ENCODE measurements at places on chromosomes 5 and 9.

DNA sequence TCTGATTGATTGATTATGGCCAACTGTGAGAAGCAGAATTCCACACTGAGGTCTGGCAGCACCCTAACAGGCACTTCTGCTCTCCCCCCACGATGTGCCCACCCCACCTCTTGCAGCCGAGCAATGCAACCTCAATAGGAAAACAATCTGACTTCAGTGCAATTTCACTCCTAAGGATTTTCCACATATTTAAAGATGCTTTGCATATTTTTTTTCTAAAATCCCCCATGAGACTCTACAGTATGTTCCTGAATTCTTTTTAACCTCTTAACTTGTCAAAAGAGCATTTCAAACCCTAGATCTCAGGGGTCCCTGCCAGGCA, 243.1 kb downstream of the AUH start:
- no peak for DNase-seq

DNA sequence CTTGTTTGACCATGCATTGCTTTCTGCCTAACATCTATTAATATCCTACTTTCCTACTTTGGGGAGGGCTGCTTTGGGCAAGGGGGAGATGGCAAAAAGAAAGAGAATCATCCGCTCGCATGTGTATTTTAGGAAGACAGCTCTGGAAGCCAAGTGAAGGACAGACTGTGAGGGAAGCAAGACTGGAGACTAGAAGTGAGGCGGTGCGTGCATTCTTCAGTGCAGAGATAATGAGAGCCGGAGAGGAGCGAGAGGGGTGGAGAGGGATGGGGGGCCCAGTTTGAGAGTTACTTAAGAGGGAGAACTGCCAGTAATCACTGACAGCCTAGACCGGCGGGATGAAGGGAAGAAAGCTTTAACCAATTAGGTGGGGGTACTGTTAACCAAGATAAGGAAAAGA, 151.7 kb upstream of the RAPGEF1 start:
- DNase-seq = no peak

DNA sequence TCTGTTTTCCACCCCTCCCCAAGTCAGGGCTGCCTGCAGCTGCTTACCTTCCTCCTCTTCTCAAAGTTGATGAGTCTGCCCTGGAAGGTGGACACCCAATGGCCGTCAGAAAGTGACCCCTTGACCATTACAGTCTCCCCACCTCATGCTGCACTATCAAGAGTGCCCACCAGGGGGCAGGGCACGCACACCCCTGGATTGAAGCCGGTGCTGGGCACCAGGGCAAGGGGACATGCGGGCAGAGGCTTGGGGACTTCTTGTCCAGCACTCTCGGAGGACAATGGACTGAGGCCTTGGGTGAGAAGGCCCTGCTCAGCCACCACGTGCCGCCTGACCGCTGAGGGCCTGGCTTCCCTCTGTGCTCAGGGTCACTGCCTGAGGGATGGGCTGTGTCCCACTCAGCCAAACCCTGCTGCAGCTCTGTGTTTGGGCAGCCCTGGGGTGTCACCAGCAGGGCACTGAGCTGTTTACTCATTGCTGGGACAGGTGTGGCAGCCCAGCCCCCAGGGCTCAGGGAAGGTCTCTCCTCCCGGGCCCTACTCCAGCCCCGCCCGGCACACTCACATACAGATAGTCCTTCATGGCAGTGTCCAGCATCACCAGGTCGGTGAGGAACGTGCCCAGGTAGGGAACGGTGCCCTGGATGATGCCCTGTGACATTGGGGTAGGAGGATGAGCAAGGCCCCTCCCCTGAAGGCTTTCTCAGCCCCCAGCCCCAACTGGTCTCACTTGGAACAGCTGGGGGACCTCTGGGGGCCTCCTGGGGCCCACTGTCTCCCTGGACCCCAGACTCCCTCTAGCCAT, 17.7 kb downstream of the RALGDS start:
- DNase-seq = peak; percentile 69

GRCh38 chr5:154196955-154197652, 6.6 kb downstream of the GALNT10 start:
- DNase-seq = peak; percentile 93

- peak; percentile 4 for DNase-seq
These were observed 21.6 kb upstream of the PCDHA1 start for GRCh38 chr5:140764177-140764973.

DNA sequence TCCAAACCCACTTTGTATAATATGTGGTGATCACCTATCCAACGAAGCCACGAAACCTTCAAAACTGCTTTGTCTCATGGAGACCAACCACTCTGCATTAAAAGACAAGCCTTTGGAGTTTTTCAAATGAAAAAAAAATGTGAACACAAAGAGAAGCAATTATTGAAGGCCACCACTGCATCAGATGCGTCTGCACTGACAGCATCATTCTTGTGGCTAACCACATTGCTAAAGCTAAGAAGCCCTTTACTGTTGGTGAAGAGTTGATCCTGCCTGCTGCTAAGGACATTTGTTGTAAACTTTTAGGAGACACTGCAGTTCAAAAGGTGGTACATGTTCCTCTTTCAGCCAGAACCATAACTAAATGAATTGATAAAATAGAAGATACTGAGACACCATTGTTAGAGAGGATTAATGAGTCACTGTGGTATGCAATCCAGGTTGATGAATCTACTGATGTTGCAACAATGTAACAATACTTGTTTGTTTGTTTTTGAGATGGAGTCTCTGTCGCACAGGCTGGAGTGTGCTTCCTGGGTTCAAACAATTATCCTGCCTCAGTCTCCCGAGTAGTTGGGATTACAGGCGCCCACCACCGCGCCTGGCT, 45.4 kb downstream of the TAF11L14 start:
- DNase-seq = no peak

DNA sequence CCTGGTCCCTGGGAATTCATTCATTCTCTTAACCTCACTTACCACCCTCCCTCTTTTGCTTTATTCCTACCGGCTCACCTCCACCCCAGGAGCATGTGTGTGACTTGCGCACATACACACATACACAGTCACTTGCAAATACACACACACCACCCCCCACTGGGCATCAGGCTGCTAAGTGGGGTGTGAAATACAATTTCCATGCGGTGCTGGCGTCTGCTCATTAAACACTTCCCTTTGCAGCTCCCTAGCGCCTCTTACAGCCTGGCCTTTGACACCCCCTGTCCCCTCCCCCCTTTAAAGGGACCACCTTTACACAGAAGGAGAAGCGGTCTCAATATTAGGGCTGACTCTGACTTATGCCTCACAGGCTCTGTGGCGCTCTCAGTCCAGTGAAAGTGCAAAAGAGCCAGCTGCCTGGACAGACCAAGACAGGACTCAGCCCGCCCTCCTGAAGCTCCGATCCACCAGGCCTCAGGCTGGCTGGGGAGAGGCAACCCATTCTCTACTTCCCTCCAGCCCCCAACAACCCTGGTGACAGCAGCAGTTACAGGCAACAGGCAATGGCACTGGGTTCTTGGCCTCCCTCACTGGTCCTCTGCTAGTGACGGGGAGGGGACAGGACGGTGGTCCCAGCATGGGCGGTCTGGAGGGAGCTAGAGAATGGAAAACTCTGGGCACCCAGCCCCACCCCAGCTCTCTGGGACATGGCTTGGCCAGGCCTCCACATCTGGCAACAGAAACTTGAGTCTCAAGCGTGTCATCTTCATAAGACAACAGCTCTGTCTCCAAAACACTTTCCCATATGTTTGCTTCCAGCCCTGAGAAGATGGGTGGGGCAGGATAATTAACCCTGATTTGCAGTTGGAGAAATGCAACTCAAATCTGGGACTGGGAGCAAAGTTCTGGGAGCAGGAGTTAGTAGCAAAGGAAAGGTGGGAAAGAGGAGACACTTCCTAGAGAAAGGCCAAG, 12.0 kb downstream of the ENHO start:
- no peak for DNase-seq

DNA sequence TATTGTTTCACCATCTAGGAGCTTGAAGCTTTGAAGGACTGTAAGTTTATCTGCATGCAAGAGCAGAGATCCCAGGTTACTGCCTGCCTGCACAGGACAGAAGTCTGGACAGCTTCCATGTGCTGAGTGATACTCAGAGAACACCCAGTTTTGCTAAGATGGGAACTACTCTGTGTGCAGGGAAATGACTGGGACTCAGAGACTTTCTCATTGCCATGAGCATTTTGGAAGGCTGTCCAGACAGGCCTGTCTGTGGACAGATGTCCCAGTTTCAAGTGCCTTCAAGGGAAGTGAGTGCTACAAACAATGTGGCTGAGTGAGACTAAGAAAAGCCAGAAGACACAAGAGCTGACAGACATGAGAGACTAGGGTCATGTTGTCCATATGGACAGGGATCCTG, 19.2 kb upstream of the ZNF131 start:
- DNase-seq = no peak

GRCh38 chr9:123453831-123454321, 97.9 kb downstream of the CRB2 start:
- no peak for DNase-seq

- DNase-seq = peak; percentile 58
These were observed 67.0 kb downstream of the FRMD3 start for GRCh38 chr9:83471241-83471640.

GRCh38 chr5:63439537-63439936, 522.7 kb downstream of the HTR1A start:
- DNase-seq = no peak

- no peak for DNase-seq
These were observed 83.1 kb upstream of the PLPP6 start for GRCh38 chr9:4579001-4579400.

DNA sequence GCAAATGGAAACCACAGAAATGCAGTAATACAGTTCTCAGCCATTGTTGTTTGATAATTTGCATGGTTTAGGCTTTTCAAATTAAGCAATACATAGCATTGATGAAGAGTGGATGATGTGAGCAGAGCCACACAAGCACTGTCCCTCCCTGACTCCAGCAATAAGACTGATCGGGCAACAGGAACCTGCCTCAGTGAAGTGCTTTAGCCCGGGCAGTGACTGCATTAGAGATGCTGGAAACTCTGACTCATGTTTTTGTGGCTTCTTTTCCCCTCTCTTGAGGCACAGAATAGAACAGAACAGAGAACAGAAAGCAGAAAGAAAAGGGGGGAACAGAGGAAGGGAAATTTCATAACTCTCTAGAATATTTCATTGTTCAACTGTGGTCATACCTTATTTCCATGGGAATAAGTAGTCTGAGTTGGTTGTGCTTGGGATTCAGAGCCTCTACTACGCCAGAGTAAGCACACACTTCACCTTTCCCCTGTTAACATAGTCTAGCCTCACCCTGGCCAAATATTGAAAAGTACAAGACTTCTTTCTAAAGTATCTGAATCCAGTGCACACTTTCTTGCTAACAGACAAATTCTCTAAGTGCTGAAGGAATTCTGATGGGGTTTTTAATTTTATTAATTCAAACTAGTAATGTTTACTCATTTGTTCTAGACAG, 164.8 kb upstream of the VCAN start:
- DNase-seq = peak; percentile 79

GRCh38 chr9:123058834-123059233, 25.4 kb downstream of the GPR21 start:
- DNase-seq = peak; percentile 12

DNA sequence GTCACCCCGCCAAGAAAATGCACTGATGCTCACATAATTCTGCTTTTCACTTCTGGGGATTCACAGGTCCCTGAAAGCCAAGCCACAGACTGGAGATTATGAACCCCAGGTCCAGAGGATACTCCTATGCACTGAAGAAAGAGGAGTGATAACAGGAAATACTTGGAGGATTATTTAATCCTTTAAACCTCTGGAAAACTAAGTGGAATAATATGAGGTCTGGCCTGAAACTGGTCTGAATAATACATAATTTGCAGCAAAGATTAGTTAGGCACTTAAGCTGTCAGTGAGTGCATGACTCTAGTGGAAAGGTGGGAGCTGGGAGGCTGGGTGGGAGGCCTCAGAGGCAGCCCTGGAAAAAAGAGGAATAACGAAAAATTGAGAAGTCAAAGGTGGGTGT, 45.7 kb downstream of the MARCHF3 start:
- no peak for DNase-seq

DNA sequence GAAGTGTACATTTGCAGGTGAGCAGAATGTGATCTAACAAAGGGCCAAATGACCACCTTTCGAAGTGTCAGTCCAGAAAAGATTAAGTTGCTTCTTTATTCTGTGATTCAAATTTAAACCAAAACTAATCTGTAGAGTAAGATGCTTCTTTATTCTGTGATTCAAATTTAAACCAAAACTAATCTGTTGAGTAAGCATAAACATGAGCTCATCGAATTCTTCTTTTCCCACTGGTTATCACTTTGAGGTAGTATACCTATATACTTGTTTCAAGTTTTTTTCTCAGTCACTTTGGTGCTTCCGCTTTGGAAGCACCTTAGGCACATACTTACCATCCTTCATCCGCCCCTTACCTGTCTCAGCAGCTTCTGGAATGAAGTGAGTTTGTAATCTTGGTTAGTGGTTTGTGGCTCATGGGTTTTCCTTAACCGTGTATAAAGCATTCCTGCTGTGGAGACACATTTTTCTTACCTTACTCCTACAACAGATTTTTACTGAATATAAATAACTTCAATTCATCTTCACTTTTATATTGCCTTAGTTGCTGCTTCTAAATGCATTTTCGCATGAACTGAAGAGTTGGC, 40.7 kb upstream of the CTXN3 start:
- DNase-seq = no peak

DNA sequence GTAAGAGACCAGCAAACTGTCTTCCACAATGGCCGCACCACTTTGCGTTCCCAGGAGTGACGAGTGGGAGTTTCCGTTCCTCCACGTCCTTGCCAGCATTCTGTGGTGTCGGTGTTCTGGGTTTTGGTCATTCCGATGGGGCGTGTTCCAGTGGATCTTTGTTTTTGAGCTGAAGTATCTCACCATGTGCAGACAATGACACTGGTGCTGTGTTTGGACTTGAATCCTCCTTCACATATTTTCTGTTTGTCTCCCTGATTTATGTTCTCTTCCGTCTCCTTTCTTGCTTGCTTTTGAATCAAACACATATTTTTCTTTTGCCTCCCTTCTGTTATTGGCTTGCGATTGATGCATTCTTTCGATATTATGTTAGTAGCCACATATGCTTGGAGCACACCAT, 60.8 kb upstream of the IRX4 start:
- no peak for DNase-seq

- DNase-seq = peak; percentile 60
These were observed 8.1 kb downstream of the FAM193B start for GRCh38 chr5:177546258-177546741.

- no peak for DNase-seq
These were observed 33.2 kb upstream of the CYFIP2 start for GRCh38 chr5:157232706-157233105.

DNA sequence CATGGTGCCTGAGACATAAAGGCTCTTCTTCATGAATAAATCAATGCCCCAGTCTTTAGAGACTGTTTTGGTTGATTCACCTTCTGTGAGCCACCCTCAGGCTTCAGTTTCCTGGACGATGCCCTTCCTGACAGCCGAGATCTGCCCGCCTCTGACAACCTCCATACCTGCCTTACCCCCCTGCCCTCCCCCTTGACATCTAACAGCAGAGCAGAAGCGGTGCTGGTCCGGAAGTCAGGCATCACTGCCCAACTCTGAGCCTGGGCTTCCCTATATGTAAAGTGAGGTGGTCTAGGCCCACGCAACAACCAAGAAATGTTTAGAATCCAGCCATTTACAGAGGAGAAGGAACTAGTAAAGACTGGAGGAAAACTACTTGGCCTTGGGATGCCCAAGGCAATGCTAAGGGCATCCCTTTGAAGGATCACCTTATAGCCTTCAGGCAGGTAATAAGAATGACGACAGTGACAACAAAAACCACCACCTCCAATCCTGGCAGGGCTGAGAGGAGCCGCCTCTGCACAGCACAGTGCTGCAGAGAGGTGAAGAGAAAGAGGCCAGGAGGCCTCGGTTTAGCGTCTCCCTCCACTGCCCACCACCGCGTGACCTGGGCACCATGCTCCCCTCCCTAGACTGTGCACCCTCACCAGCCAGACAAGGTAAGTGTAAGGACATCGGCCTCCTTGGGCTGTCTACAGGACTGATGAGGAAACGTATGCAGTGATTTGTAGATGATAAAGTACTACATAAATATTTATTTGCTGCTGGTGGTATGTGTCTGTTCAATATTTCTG, 35.3 kb upstream of the GABBR2 start:
- no peak for DNase-seq
